Stimulated activated CD8-positive, alpha-beta memory T cell treated with anti-CD3 and anti-CD28 coated beads, Interleukin-2, amount 100 ng/mL, for 1 hour (primary cell): ENCODE measurements at places on chromosomes 7 and 10.

- no peak for DNase-seq
These were observed 1.4 kb downstream of the CLEC5A start for GRCh38 chr7:141945356-141945755.

DNA sequence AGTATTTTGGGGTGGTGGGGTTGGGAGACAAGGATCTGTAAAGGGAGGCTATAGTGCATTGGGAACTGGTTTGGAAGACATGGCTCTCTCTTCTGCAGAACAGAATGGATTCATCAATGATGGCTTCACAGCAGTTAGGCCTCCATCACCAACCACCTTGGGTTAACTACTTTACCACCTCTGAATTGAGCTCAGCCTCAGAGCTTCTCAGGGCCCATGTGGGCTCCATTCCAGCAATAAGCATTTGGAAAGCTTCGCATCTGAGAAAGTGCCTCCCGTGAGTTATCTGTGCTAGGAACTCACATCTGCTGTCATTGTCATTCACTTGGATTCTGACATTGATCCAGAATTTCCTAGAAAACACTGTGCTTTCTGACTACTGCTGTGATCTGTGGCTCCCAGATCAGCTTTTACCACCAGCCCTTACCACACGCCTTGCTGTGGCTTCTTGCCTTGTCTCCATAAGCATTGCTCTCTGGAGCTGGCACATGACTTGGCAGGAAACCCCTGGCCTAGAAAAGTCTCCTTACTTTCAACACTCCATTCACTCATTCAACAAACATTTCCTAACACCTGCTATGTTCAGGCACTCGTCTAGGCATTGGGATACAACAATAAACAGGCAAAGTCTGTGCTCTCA lies 70.7 kb upstream of the ADO start:
- DNase-seq, result no peak

DNA sequence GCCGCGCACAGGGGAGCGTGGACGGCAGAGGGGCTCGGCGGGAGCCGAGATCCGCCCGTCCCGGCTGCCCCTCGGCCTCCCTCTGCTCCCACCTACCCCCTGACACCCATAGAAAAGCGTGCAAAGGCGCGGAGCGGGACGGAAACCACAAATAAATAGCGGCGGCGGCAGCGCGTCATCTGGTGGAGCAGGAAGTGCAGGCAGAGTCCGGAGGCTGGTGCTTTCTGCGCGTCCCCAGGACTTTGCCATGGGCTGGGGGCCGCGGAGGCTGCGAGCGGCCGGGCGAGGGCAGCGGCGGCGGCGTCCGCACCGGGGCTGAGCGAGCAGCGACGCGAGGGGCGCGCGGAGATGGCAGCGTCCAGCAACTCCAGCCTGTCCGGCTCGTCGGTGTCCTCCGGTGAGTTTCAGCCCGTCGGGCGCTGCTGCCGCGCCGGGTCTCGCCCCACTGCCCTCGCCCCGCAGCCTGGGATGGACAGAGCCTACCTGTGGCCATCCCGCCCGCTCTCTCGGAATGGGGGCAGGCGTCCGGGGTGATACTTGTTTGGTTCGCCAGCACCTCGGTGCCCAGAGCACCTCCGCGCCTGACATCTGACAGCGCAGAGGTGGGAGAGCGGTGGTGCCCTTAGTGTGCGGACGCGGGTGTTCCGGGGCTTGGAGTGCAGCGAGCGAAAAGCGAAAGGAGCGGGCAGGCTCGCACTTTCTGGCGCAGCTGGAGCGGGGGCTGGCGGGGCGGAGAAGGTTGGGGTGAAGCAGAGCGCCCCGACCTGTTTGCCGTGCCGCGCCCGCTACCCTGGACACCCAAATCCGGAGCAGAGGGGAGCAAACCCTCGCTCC lies at the start of gene CHN2:
TSS of gene CHN2 (plus strand) at position 182 of the 834 bp plus-strand sequence.
- DNase-seq, result no peak

DNA sequence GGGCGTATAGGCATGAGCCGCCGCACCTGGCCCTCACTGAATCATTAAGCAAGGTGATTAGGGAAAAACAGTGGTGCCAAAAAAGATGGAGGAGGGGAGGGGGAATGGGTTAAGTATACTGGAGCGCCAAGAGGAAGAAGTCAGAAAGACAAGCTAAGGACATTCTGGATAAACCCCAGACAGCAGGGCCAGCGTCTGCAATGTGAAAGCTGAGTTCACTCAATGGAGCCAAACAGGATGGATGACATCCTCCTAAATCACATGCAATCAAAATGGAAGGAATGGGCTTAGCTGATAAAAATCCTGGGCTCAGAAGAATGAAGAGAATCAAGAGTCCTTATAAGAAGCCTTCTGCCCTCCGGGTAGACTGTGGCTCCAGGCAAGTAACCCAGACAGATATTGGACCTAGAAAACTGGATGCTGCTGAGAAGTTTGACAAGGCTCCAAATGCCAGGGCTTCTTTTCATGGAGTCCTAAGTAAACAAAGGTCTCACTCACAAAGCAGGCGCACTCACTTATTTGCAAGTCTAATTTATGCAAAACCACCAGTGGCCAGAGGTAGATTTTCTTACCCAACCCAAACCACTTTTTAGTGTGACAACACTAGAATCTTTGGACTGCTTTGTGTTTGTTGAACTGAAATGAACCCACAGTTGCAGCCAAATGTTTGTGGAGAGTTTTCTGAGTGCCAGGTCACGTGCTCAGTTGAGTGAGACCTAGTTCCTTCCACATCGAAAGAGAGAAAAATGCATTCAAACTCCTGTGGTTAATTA lies 519.1 kb upstream of the AUTS2 start:
- no peak for DNase-seq

- DNase-seq, result no peak
These were observed 167.6 kb upstream of the INSYN2A start for GRCh38 chr10:127364034-127364433.

DNA sequence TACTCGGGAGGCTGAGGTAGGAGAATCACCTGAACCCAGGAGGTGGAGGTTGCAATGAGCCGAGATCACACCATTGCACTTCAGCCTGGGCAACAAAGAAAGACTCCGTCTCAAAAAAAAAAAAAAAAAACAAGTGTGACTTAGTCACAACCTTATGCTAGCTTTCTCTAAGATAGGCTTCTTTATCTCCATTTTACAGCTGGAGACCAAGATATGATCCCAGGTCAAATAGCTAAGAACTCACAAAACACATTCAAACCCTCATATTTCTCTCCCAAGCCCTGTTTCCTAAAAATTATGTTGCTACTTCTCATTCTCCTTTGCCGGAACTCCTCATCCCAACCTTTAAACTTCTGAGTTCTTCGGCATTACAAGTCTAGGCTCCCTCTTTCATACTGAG lies 13.0 kb upstream of the DHTKD1 start:
- no peak for DNase-seq

- no peak for DNase-seq
These were observed 34.4 kb upstream of the ARHGAP12 start for GRCh38 chr10:31962826-31963588.

DNA sequence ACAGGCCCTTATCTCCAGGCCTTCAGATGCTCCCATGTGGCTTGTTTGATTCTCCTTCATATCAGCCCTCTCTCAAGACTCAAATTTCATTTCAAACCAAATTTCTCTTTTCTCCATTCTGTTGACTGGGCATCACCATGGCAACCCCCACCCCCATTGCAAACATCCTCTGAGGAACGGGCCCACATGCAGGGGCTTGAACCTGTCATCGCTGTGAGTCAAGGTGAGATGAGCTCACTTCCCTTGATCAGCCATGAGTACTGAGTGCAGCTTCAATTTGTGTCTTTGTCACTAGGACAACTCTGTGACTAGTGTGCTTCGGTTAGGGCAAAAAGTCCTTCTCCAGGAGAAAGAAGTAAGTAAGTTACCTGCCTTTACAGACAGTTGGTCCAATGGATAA lies 41.9 kb downstream of the CALML3 start:
- no peak for DNase-seq

DNA sequence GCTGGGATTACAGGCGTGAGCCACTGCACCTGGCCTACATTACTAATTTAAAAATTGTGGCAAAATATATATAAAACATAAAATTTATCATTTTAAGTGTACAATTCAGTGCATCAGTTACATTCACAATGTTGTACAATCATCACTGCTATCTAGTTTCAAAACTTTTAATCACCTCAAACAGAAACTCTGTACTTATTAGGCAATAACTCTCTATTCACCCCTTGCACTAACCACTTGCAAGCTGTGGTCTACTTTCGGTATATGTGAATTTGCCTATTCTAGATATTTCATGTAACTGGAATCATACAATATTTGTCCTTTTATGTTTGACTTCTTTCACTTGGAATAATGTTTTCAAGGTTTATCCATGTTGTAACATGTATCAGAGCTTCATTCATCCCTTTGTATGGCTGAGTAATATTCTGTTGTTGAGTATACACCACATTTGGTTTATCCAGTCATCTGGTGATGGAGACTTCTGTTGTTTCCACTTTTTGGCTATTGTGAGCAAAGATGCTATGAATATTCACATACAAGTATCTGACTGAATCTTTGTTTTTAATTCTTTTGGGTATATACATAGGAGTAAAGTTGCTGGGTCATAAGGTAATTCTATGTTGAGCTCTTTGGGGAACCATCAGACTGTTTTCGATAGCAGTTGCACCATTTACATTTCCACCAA lies 14.3 kb upstream of the ELOVL3 start:
- no peak for DNase-seq

GRCh38 chr10:37379991-37380390 lies 254.6 kb downstream of the ANKRD30A start:
- DNase-seq, result no peak

DNA sequence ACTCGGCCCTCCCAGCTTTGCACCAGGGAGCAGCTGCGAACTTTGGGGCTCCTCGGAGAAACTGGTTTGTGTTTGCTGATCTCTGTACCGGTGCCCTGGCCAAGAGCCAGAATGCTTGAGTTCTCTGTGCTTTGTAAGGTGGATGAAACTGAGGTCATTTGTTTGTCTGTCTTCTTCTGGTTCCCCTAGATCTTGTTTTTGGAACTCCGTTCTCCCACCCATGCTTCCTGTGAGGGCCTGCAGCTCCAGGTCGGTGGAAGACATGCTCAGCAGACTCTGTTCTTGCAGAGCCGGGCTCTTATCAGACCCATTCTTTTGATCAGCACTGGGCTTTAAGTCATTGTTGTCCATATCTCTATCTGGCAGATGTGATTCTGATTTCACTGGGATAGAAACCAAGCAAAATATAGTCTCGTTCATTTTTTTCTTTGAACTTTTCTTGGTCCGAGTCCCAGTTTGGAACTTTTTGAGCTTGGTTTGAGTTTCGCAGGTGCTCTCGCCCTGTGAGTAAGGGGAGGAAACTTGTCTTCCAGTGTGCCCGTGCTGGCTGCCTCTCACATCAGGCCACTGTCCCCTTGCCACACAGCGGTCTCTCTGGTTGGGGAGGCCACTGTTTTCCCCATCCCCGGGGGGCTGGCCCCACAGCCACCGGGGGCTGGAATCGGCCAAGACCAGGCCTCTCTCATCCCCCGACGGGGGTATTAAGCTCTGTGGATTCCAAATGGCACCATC lies 31.2 kb downstream of the JCAD start:
- DNase-seq, result no peak

DNA sequence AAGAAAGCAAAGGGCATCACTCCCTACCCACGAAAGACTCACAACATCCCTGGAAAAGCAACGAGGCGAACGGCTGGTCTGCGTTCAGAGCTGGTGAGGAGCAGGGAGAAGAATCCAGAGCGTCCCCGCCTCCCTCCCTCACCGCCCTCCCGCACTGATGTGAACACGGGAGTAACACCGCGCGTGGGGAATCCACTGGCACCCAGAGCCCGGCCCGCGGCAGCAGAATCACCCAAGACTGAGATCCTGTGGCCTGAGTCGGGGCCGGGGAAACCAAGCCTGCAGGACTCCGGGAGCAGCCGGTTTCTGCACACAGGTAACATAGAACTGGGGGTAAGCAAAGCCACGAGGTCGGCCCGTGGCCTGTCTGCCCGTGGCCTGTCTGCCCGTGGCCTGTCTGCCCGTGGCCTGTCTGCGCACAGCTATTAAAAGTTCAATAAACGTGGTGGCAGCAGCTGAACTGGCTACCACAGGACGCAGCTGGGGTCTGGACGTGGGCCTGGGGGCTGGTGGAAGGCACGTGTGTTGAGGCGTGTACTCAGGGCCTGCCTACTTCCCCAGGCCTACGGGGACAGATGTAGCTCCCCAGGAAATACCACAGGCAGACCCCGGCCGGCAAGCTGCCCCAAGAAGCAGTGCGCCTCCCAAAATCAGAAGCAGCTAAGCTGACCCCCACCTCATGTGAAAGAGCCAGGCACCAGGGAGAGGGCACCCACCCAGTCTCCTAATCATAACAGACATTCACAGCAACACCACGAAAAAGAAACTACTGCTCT lies 23.0 kb downstream of the DIP2C start:
- DNase-seq, result no peak

DNA sequence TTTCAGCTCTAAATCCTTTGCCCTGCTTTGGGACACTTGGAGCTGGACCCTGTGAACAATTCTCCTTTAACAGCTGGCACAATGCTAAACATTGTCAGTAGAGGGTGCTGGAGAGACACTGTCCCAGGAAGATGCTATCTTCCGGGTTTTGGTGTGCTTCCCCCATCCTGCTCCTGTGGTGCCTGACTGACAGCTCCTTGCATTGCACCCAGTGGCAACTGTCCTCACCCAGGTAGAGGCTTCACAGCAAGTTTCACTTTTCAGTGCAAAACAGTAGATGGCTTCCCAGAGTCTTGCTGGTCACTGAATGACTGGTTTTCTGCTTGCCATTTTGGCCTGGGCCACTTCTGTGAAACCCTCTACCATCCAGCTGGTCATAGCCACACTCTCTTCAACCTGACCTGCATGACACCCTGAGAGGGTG lies 77.3 kb downstream of the CDC14C start:
- DNase-seq, result no peak

- DNase-seq, result no peak
These were observed 14.4 kb upstream of the GJC3 start for GRCh38 chr7:99943641-99944496.

DNA sequence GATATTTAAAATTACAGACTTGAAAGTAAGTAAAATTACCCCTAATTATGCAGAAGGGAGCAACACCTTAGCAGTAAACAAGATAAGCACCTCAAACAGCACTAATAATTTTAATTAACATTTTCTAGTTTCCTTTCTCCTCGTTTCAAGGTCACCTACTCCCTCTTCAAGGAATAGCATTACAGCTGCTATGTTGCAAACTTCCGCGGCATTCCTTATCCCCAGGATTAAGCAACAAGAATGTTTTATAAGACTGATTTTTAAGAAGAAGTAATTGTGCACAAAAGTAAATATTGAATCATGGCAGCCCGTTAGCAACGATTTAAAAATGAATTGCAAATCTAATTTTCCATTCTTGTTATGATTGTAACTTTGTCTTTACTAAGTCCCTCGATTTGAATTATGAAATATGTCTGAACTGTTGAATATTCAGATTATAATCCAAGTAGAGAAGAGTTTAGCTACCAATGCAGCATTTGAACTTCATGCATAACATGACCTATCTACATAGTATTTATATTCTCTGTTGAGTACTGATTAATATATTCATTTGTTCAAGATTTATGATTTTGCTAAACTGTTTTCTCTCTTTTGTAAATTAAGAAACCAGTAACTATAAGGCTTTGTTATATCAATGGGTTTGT lies 593.5 kb upstream of the MGMT start:
- DNase-seq, result no peak

DNA sequence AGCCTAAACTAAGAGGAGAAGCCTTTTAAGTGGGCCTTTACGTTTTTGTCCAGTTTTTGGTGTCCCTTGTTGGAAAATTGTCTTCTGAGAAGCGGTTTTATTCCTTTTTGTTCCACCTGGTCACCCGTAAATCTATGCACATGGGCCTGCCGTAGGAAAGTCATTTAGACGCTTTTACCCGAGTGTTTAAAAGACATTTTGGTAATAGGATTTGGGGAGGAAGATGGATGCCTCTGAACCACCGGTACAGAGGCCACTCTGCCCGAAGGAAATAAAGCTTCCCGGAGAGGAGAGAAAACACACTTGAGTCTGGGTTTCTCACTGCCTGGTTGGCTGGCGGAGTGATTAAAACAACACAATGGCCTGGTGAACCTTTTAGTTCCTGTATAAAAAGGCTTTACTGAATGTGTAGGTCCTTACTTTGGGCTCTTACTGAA lies 760 bp downstream of the THNSL1 start:
- peak; percentile 1 for DNase-seq
